ENCODE measurements at places on chromosomes 7 and 10.

GRCh38 chr7:150959739-150960734 is 18.1 kb downstream of the KCNH2 start:
- no peak for DNase-seq

GRCh38 chr10:78441694-78442093 is 408.0 kb downstream of the RPS24 start:
- no peak for DNase-seq

DNA sequence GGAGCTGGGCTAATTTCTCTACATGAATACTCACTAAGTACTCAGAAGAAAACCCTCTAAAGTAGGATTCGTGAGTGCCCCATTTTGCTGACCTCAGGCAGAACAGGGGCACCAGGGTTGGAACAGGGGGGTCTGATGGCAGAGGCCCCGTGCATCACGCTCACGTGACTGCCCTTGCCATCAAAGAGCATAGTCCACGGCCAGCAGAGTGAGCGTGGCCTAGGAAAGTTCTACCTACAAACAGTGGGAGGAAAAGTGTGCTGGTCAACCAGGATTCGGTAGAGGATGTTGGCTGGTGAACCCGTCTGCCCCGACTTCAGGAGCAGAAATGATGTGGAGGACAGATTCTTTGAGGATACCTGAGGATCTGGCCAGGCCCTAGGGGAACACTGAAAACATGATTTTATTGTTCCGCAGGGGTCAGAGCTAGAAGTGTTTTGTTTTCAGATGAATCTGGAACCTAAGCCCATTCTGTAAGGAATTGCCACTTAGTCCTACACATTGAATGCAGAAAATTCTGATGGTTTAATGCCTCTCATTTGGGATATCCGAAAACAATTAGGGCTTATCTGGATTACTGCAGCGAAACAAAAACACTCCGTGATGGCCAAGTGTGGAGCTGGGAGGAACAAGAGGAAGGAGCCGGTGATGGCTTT is 138.8 kb upstream of the SHH start:
- no peak for DNase-seq

- no peak for DNase-seq
Observed at GRCh38 chr10:131770946-131771633, 129.7 kb upstream of the PPP2R2D start.
